ENCODE measurements at places on chromosomes 3 and 15. TPM values are rescaled to one million over a fixed set of nuclear protein-coding genes. Genes with fewer than 3 reads are reported as not detected.

DNA sequence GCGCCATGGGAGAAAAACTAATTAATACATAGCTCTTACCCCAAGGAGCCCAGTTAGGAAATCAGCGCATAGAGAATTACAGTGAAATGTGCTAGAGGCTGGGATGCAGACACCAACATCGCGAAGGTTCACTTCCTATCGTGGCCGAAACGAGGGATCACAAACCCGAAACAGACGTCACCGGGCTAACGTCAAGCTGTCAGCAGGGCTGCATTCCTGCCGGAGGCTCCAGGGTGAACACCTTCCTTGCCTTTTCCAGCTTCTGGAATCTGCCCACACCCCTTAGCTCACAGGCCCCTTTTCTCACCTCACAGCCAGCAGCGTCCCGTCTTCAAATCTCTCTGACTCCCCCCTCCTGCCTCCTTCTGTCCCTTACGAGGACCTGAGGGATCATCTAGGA lies 13.0 kb downstream of the GP5 start:
- no peaks in the 10 kb centered on the region for H3K36me3 ChIP-seq
- no peaks in the 10 kb centered on the region for H3K4me1 ChIP-seq
- no peak for DNase-seq
- H3K27me3 ChIP-seq: no peaks in the 10 kb centered on the region
- no peak overlapping the region for H3K4me3 ChIP-seq

Gene CCR9
- not detected for total RNA-seq

Gene PRSS50
- 0.16 TPM for total RNA-seq

Gene ROPN1
- total RNA-seq: not detected

Gene BCL2A1
- total RNA-seq: 16.5 TPM

- H3K4me1 ChIP-seq: no peaks in the 10 kb centered on the region
- no peak for DNase-seq
- no peak overlapping the region for H3K27ac ChIP-seq
- no peak overlapping the region for H3K4me3 ChIP-seq
Measured at GRCh38 chr3:45489730-45490309, 101.4 kb downstream of the LARS2 start.

Gene CHRFAM7A
- 11.7 TPM for total RNA-seq
